NCI-H1436 treated with DMSO at 0.1 percent for 48 hours (cell line): ENCODE measurements at places on chromosomes 5 and 9.

DNA sequence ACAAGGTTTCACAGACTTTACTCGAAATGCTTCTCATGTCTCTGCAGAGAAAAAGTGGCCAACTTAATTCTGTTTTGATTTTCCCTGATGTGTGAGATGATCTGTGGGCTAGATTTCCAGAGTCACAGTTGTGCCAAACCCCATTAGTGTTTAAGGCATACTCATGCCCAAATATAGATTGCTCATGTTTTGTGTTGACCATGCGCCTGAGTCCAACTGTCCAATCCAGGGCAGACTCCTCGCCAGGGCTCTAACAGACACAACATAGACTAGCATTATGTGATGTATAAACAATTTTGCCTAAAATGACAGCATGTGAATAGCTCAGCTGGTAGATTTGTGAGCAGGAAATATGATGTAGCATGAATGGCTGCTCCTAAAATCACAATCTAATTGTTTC, 128.1 kb downstream of the PRDM6 start:
- no peak for DNase-seq

- DNase-seq, result no peak
These were observed 382.4 kb downstream of the TMEM38B start for GRCh38 chr9:106076711-106077110.

DNA sequence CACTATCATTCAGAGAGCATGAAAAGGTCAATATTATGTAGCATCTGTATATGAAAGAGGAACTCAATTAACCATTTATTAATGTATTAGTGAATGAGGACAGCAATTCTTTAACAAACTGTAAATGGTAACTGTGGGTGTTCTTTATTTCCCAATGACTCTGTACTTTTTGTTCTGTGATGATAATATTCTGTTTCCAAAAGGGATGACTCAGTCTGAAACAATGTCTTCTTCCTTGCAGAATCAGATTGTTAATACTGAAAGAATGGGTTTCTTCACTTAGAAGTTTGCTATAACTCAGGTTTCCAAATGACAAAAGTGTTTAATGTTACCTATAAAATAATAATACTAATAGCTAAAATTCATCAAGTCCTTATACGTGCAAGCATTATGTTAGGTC, 1518.7 kb upstream of the WWC1 start:
- DNase-seq, result no peak

DNA sequence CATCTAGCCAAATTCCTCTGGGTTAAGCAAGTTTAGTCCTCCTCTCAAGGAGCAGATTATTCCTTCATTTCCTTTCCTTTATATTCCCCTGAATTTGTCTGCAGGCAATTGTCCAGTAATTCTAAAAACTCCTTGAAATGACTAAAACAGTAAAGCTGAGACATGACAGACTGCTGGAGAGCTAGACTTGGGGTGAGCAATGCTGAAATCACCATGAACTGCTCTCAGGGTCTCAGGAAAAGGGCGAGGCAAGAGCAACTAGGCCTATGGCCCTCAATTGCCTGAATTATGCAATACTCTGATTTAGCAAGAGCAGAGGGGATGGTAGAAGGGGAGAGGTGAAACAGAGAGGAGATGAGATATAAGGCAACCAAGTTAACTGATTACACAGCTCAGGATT, 172.9 kb upstream of the NREP start:
- DNase-seq, result no peak
